ENCODE measurements at places on chromosomes 2 and 18. TPM values are rescaled to one million over a fixed set of nuclear protein-coding genes. Genes with fewer than 3 reads are reported as not detected.

The RAB6D gene
- not detected for total RNA-seq

The SERPINB4 gene
- total RNA-seq = not detected

The SULT1C4 gene
- total RNA-seq = not detected

The EVX2 gene
- total RNA-seq = not detected

The KCTD18 gene
- total RNA-seq = 14.7 TPM

The EFEMP1 gene
- total RNA-seq = 15.5 TPM

All from Panc1 (cell line).